ENCODE measurements at places on chromosomes 1 and 21. TPM values are rescaled to one million over a fixed set of nuclear protein-coding genes. Genes with fewer than 3 reads are reported as not detected.

ABCB10 gene
- 23.7 TPM for total RNA-seq

GRCh38 chr1:99456536-99456935, 189.4 kb upstream of the PALMD start:
- DNase-seq = no peak

- no peak for DNase-seq
Measured at GRCh38 chr1:20962576-20963258, 175.6 kb upstream of the HP1BP3 start.

DNA sequence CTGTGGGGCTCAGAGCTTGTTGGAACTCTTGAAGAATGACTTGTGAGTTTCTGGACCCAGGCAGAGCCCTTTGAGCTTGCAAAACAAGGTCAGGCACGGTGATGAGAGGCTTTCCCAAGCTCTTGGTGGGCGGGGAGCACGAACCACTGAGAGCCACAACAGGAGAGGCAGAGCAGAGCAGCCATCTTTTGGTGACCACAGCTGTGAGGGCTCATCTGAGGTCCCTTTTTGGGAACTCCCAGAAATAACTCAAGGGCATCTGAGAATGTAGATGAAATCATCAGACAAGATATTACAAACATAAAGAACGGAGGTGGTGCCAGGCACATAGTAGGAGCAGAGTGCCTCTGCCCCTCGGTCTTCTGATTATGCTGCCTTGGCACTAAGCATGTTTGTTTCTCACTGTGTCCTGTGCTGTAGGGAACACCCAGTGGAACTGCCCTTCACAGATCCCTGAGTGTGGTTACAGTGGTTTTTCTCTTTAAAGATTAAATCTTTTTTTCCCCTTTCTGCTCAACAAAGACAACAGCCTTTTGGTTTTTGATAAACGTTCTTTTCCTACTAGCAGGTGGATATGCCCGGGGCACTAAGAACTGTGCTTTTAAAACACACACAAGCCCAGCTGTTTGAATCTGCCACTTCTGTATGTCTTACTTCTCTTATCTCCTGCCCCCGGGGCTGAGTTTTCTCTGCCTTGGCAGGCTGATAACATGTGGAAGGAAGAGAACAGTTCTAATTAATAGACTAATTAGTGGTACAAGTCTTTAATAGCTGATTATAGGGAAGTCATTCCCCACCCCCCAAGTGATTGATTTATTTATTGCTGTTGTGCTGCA, 37.7 kb downstream of the CD34 start:
- no peak for DNase-seq

DNA sequence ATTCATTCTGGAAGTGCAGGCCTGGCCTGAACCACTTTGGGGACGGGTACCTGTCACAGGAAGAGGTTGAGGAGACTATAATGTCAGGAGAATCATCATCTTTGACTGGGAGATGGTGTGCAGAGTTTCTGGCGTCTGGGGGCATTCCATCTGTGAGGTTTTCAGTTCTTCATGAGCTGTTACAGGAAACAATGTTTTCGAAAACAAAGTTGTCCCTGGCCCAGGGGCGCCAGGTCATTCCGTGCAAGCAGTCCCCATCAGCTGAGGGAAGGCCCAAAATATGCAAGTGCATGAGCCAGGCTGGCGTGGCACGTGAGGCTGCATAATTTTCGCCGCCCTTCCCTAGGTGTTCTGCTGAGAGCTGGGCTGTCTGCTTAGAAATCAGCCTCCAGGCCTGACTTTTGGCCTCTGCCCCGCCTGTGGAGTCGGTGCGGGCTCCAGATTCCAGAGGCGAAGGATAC, 68.4 kb upstream of the ATP5PO start:
- no peak for DNase-seq

All from stomach (tissue), 19 donors.